Stimulated activated CD4-positive, alpha-beta T cell treated with anti-CD3 and anti-CD28 coated beads, TNF-alpha, amount 100 ng/mL, for 4 hours (primary cell): ENCODE measurements at places on chromosomes 7 and 10.

- DNase-seq, result no peak
These were observed 32.1 kb upstream of the CCSER2 start for GRCh38 chr10:84296091-84296981.

GRCh38 chr7:23247046-23247602 lies 549 bp downstream of the GPNMB start:
- no peak for DNase-seq

DNA sequence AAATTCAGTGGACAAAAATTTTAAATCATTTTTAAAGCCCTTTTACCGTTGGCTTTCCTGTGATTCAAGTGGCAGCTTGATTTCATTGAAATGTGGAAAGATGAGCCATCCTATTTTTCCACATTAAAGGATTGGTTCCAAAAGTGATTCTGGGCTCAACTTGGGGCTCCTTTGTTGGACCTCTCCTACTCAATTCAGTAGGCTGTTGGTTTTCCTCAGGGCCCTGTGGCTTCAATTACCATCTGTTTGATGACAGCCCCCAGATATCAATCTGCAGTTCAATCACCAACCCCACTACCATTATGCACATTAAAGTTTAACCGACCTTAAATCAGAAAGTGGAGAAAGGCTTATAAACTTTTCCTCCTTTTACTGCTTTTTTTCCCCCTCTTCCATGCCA lies 47.3 kb downstream of the AVL9 start:
- no peak for DNase-seq

DNA sequence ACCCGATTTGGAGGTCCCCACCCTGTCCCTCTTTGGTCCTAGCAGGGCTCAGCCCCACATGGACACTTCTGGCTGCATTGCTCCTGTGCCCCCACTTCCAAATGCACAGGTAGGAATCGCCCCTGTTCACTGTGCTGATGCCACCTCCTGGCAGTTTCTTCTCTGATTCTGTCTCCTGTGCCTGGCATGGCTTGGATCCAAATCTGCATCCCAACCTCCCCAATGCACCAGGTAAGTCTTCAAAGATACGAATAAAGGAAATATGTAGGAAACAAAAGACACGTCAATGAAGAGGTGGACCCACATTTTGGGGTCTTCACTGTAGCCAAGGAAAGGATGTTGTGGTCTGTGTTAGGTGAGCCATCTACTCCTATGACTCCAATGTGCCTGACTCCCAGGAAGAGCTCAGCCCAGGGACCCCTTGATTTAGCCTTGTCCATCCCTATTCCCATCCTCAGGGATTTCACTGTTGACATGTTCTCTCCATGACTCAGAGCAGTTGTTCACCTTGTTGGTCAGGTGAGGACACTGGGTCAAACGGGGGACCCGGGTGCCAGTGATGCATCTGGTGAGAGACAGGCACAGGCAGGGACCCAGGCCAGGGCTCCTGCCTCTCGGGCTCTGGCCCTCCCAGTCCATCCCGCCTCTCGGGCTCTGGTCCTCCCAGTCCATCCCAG lies 341.8 kb downstream of the CXCL12 start:
- no peak for DNase-seq

GRCh38 chr7:90720984-90721760 lies 125.1 kb downstream of the CDK14 start:
- no peak for DNase-seq

DNA sequence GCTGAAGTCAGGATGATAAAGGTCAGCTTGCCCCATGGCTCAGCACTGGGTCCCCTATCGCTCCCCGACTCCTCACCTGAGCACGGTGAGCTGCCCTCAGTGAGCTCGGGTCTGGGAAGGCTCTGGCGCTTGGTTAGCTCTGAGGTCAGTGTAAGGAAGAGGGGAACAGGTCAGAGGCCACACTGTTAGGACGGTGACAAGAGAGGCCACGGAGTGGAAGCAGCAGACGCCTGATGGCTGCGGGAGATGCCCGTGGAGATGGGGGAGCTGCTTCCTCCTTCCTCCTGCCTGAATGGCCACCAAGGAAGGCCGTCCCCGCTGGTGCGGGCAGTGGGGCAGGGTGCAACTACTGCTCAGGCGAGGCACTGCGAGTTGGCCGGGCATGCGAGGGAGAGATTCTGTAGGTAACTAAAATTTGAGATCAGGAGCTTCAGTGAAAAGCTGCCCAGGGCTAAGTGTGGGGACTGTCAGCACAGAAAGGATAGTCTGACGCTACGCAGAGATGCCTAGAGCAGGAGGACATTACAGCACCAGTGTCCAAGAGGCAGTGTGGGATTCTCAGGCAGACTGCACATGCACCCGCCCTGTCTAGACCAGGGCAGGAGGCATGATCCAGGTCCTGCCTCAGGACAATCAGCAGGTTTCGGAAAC lies 231.3 kb upstream of the GRB10 start:
- DNase-seq, result no peak

DNA sequence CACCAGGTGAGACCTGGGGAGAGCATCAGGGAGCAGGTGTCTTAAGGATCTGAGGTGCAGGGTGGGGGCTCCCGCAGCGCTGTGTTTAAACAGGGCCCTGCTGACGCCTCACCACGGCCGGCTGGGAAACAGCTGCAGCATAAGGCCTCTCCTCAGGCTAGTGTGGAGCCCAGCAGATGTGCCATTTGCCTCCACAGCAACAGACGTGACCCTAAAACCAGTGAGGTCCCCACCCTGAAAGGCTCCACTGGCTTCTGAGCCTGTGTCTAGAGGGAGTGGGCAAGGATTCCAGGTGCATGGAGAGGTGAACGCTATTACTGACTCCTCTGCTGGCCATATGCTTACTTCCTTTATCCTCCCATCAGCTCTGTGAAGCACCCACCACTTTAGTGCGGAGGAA lies 47.8 kb downstream of the SYPL1 start:
- no peak for DNase-seq
